Gastroesophageal sphincter (tissue), 4 donors: ENCODE measurements at places on chromosomes 6 and 20. TPM values are rescaled to one million over a fixed set of nuclear protein-coding genes. Genes with fewer than 3 reads are reported as not detected.

FOXQ1 gene
- 7.0 TPM for total RNA-seq

HLA-DOB gene
- not detected for total RNA-seq

NOX3 gene
- total RNA-seq = 0.54 TPM

TSHZ2 gene
- total RNA-seq = 13.9 TPM

CTCFL gene
- total RNA-seq = not detected

HLA-DQB2 gene
- total RNA-seq = not detected

BTNL2 gene
- total RNA-seq = not detected

SLC17A2 gene
- total RNA-seq = not detected

VGLL2 gene
- not detected for total RNA-seq

PRICKLE4 gene
- total RNA-seq = 5.0 TPM

SLC52A3 gene
- total RNA-seq = 1.3 TPM

DNA sequence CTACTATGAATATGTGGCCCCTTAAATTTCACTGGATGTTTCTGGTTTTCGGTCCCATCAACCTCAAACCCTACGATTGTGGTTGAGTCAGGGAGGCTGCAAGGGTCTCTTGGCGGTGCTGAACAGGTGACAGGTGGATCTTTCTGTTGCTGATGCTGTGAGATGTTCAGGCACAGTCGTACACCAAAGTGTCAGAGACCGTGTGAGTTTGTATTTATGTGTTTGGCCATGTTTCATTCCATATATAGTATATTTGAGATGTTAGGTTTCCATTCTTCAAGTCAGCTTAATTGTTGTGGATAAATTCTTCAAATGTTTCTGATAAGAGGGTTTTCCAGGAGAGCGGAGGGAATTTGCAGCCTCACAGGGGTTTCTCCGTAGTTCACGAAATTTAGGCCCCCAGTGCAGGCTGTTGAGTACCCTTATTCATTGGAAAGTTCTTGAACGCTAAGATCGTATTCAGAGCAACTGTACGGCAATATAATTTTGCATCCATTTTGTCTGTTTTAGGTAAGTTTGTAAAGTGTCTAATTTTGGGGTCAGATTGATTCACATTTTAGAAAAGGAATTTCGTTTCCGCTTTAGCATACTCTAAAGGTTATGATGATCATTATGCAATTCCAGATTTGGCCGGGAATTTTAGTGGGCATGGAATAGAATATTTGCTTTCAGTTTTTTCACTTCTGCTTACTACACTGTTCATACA, 1.2 kb downstream of the TAB2 start:
- peak overlapping the region; percentile 99 for H3K27ac ChIP-seq
- ATAC-seq = no peak
- H3K4me3 ChIP-seq = peak overlapping the region; percentile 88
- H3K4me1 ChIP-seq = peaks cover 15% of the 10 kb centered on the region

DNA sequence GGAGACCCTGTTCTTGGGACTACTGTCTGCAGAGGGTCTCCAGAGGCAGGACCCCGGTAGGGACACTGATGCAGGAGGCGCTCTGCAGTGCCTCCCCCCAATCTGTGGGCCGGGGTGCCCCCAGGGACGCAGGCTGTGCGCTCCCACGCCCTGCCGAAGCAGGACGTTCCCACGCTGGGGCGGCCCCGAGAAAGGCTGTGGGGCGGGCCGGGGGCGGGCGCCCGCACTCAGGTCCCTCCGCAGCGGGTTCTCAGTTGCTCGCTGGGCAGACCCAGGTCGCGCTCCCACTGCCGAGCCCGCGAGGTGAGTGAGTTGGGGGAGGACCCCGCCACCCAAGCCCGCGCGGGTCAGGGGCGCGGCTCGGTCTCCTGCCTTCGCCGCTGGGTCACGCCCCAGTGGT, at the start of gene COX4I2:
Gene COX4I2, plus strand, starts transcription at position 253 of the 400 bp plus-strand sequence. CDS start 1,106 bp downstream, outside the sequence.
- ATAC-seq = no peak
- H3K27me3 ChIP-seq = peaks cover 24% of the 10 kb centered on the region
- peak within 1 kb of the TSS; percentile 37 for H3K4me3 ChIP-seq
- H3K36me3 ChIP-seq = no peaks in the 10 kb centered on the region

DNA sequence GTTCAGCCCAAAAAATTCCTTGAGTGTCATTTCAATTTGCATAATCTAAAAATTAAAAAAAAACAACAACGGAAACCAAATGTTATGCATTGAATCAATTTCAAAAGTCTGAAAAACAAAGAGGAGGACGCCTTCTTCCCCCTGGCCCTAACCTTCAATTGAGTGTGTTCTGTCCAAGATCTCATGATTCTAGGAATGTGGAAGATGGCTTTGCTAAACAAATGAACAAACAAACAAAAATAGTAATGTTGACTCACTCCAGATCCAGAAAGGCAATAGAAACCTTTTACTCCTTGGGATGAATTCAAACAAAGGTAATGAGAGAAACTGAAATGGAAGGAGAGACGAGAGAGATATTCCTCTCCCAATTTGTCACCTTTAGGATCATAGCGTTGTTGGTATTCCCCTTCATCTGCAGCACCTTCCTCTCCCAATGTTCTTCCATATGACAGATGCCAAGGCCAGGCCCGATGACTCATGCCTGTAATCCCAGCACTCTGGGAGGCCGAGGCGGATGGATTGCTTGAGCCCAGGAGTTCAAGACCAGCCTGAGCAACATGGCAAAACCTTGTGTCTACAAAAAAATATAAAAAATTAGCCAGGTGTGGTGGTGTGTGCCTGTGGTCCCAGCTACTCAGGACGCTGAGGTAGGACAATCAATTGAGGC, 109.2 kb upstream of the ADGRF1 start:
- H3K4me3 ChIP-seq = no peak overlapping the region
- H3K4me1 ChIP-seq = peaks cover 6% of the 10 kb centered on the region
- no peak overlapping the region for H3K27ac ChIP-seq
- no peaks in the 10 kb centered on the region for H3K27me3 ChIP-seq
- no peak for ATAC-seq

GRCh38 chr6:73078908-73079610, 146.2 kb downstream of the KHDC1L start:
- H3K4me3 ChIP-seq = no peak overlapping the region
- ATAC-seq = no peak
- no peaks in the 10 kb centered on the region for H3K27me3 ChIP-seq
- H3K27ac ChIP-seq = no peak overlapping the region
- H3K4me1 ChIP-seq = no peaks in the 10 kb centered on the region

DNA sequence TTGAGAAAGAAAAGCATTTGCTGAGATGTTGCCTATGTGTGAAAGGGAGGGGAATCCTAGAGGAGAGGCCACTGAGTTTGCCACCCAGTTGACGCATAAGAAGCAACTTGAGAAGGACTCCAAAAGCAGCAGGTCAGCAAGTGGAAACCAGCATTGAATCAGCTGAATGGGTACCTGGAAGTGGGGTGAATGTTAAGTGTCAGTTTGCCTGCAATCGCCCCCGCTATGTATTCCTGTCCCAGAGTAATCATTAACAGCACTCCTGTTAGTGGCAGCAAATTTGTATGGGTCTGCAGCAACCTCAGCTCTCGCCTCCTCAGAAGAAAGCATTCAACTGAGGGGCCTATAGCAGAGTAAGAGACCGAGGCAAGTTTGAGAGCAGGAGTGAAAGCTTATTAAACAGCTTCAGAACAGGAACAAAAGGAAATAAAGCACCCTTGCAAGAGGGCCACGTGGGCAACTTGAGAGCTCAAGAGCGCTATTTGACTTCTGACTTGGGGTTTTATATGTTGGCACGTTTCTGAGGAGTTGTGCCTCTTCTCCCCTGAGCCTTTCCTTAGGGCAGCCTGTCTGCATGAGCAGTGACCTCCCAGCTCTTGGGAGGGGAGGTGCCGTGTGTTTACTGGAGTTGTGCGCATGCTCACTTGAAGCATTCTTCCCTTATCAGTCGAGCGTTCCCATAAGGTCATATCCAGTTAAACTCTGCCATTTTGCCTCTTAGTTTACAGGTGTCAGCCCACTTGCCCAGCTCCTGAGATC, 122.6 kb upstream of the PHACTR1 start:
- no peak overlapping the region for H3K27ac ChIP-seq
- no peaks in the 10 kb centered on the region for H3K36me3 ChIP-seq
- H3K27me3 ChIP-seq = no peaks in the 10 kb centered on the region
- H3K4me3 ChIP-seq = no peak overlapping the region
- ATAC-seq = no peak

GRCh38 chr20:49811825-49812506, 662 bp upstream of the SLC9A8 start:
- H3K4me1 ChIP-seq = peaks cover 4% of the 10 kb centered on the region
- peak overlapping the region; percentile 80 for H3K4me3 ChIP-seq
- peak overlapping the region; percentile 83 for H3K27ac ChIP-seq
- no peaks in the 10 kb centered on the region for H3K27me3 ChIP-seq

GRCh38 chr20:32231847-32232246, 24.2 kb downstream of the POFUT1 start:
- no peak for ATAC-seq
- no peaks in the 10 kb centered on the region for H3K27me3 ChIP-seq

- H3K27ac ChIP-seq = no peak overlapping the region
- H3K36me3 ChIP-seq = no peaks in the 10 kb centered on the region
- no peak overlapping the region for H3K4me3 ChIP-seq
- no peak for ATAC-seq
- no peaks in the 10 kb centered on the region for H3K27me3 ChIP-seq
Observed at GRCh38 chr20:34401741-34402455, 38.8 kb downstream of the ITCH start.

- no peak overlapping the region for H3K4me3 ChIP-seq
- no peak for ATAC-seq
Observed at GRCh38 chr6:129236001-129236517, 353.1 kb downstream of the LAMA2 start.

- no peak overlapping the region for H3K27ac ChIP-seq
- H3K4me3 ChIP-seq = no peak overlapping the region
- ATAC-seq = no peak
- H3K36me3 ChIP-seq = no peaks in the 10 kb centered on the region
Observed at GRCh38 chr20:16040742-16041141, 532.5 kb downstream of the KIF16B start.

- no peaks in the 10 kb centered on the region for H3K4me1 ChIP-seq
- no peak for ATAC-seq
- H3K27me3 ChIP-seq = no peaks in the 10 kb centered on the region
- H3K4me3 ChIP-seq = no peak overlapping the region
Observed at GRCh38 chr20:35854713-35855348, 83.0 kb downstream of the PHF20 start.

GRCh38 chr6:151808371-151809241, 1.1 kb downstream of the ESR1 start:
- peak; percentile 14 for ATAC-seq
- H3K4me3 ChIP-seq = peak overlapping the region; percentile 12
- peaks cover 66% of the 10 kb centered on the region for H3K27me3 ChIP-seq
- H3K27ac ChIP-seq = no peak overlapping the region
- no peaks in the 10 kb centered on the region for H3K36me3 ChIP-seq

- no peak for ATAC-seq
- H3K27me3 ChIP-seq = no peaks in the 10 kb centered on the region
- no peak overlapping the region for H3K27ac ChIP-seq
- H3K4me1 ChIP-seq = no peaks in the 10 kb centered on the region
Observed at GRCh38 chr20:32288225-32288849, 10.9 kb downstream of the KIF3B start.

- H3K27me3 ChIP-seq = no peaks in the 10 kb centered on the region
- ATAC-seq = no peak
- no peak overlapping the region for H3K4me3 ChIP-seq
- no peaks in the 10 kb centered on the region for H3K4me1 ChIP-seq
- H3K36me3 ChIP-seq = no peaks in the 10 kb centered on the region
- no peak overlapping the region for H3K27ac ChIP-seq
Observed at GRCh38 chr6:15036690-15037245, 209.1 kb upstream of the JARID2 start.

DNA sequence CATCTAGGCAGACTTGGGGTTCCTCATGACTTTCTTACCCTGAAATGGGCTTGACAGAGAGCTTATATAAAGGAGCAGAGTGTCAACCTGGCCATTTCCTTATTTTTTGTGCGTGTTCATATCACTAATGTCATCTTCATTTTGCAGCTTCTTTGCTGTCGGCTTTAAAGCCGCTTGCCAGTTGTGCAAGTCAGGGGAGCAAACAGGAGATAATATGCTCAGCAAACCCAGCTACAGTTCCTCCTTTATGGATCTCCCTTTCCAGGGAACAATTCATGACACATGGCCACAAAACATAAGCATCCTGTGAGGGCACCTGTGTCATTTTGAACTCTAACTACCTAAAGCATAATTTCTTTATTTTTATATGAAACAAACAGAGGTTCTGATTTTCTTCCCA, 6.5 kb upstream of the TUBB2B start:
- H3K27ac ChIP-seq = no peak overlapping the region
- peaks cover 33% of the 10 kb centered on the region for H3K27me3 ChIP-seq
- H3K36me3 ChIP-seq = no peaks in the 10 kb centered on the region
- H3K4me1 ChIP-seq = no peaks in the 10 kb centered on the region

DNA sequence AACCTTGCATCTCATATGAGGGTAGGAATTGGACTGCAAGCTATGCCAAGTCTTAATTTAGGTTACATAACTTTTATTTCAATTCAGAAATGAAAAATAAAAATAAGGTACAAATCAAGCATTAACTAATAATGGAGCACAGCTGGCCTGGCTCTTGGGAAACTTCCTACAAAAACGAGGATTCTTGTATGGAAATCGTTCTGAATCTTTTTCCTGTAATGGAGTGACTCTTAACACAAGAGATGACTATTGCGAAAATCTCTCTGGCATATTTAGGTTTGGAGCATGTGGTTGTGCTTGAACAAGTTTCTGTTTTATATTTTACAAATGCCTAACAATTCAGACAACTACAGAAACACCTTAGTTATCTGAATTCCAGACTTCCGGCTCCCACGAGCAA, 34.0 kb upstream of the PI16 start:
- H3K27me3 ChIP-seq = no peaks in the 10 kb centered on the region
- H3K27ac ChIP-seq = no peak overlapping the region
- H3K4me3 ChIP-seq = no peak overlapping the region

- H3K4me3 ChIP-seq = no peak overlapping the region
- H3K27me3 ChIP-seq = no peaks in the 10 kb centered on the region
- H3K27ac ChIP-seq = no peak overlapping the region
- no peaks in the 10 kb centered on the region for H3K36me3 ChIP-seq
- no peak for ATAC-seq
Observed at GRCh38 chr20:17109307-17109706, 117.5 kb upstream of the PCSK2 start.

DNA sequence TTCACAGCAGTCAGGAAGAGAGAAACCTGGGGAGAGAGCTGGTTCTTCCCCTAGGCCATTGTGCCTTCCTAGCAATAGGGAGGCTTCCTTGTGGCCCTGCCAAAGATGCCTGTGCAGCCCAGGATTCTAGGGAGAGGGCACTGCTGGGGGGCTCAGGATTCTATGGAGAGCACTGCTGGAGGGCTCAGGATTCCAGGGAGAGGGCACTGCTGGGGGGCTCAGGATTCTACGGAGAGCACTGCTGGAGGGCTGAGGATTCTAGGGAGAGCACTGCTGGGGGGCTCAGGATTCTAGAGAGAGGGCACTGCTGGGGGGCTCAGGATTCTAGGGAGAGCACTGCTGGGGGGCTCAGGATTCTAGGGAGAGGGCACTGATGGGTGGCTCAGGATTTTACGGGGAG, 25.8 kb downstream of the EDN3 start:
- H3K4me1 ChIP-seq = no peaks in the 10 kb centered on the region
- H3K4me3 ChIP-seq = no peak overlapping the region
- peaks cover 33% of the 10 kb centered on the region for H3K27me3 ChIP-seq
- no peaks in the 10 kb centered on the region for H3K36me3 ChIP-seq
